ENCODE measurements at places on chromosomes 2 and 18. TPM values are rescaled to one million over a fixed set of nuclear protein-coding genes. Genes with fewer than 3 reads are reported as not detected.

Gene PPP1CB
- 244 TPM for total RNA-seq

Gene LRP1B
- total RNA-seq = not detected

Gene RUFY4
- not detected for total RNA-seq

Gene ATP5F1A
- 363 TPM for total RNA-seq

Gene IL1RL1
- total RNA-seq = 25.6 TPM

Gene ABCB11
- not detected for total RNA-seq

DNA sequence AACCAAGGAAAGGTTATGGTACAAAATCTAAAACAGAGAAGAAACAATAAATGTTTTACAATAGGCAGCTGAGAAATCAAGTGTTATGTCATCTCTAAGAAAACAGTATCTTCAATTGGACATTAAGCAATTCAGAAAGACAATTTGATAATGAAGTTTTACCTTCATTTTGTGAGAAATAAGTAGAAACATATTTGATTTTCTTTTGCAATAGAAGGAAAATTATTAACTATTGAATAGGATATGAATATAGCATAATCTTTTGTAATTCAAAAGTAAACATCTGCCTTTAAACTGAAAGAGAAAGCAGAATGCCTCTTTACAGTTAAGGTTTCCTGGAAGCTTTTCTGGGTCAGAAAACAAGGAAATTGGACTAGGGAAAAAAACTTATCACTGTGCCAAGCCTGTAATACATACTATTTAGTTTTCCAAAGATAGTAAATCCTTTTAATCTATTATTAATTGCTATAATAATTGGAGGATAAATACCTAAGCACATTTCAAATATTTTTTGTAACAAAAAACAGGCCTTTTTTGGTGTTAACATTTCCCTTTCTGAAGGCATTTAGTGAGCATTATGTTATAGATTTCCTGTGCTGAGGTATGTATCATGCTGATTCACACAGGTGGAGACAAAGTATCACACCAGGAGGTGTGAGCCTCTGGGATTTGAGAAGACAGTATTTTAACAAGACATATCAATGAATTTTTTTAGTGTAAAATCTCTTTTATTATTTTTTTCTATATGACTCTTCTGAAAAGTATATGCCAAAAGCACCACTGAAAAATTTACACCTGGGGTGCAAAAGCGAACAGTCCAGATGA is 947.0 kb upstream of the CDH2 start:
- no peak overlapping the region for H3K27ac ChIP-seq
- no peaks in the 10 kb centered on the region for H3K27me3 ChIP-seq
- H3K36me3 ChIP-seq = no peaks in the 10 kb centered on the region
- DNase-seq = peak; percentile 5

- H3K27ac ChIP-seq = no peak overlapping the region
- no peaks in the 10 kb centered on the region for H3K27me3 ChIP-seq
- H3K4me3 ChIP-seq = no peak overlapping the region
- DNase-seq = no peak
These were observed 40.6 kb downstream of the TRABD2A start for GRCh38 chr2:84840306-84840705.

DNA sequence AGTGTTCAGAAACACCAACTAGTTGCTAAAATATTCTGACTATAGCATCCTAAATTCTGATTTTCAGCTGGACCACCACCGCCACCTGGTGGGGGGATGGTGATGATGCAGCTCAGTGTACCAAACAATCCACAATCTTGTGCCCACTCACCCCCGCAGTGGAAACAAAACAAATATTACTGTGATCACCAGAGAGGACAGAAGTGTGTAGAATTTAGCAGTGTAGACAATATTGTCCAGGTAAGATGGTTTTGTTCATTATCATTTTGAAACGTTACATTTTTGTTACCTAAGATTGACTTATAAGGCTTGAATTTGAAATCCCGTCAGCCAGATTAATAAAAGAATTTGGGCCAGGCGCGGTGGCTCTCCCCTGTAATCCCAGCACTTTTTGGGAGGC is 31.7 kb upstream of the UBXN4 start:
- peaks cover 19% of the 10 kb centered on the region for H3K36me3 ChIP-seq
- DNase-seq = peak; percentile 62
- no peak overlapping the region for H3K4me3 ChIP-seq
- peak overlapping the region; percentile 3 for H3K27ac ChIP-seq

- DNase-seq = no peak
- no peak overlapping the region for H3K4me3 ChIP-seq
These were observed 88.2 kb downstream of the ASAP2 start for GRCh38 chr2:9294764-9295163.

- H3K27me3 ChIP-seq = no peaks in the 10 kb centered on the region
- no peak overlapping the region for H3K27ac ChIP-seq
- H3K4me1 ChIP-seq = peaks cover 36% of the 10 kb centered on the region
- H3K36me3 ChIP-seq = peaks cover 17% of the 10 kb centered on the region
These were observed 18.8 kb downstream of the YPEL5 start for GRCh38 chr2:30165617-30166016.

GRCh38 chr2:120494446-120494845 is 148.5 kb downstream of the INHBB start:
- no peaks in the 10 kb centered on the region for H3K4me1 ChIP-seq
- no peak overlapping the region for H3K27ac ChIP-seq
- no peaks in the 10 kb centered on the region for H3K27me3 ChIP-seq
- no peak overlapping the region for H3K4me3 ChIP-seq
- no peak for DNase-seq
- H3K36me3 ChIP-seq = no peaks in the 10 kb centered on the region

DNA sequence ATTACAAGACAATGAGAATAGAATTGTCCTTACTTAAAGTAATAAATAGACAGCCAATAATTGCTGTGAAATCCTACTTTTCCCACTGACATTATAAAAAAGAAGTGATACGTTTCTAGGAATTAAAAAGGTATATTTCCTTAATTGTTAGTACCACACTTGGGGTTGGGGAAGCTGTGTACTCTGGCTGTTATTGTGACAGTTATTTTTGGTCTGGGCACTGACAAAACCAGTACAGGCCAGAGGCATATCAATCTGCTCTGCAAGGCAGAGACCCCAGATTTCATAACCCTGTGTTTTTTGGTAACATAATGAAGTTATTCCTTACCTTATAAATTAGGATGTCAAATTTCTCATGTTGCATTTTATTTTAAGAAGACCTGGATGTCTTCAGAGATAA is 66.5 kb downstream of the RAB10 start:
- no peak for DNase-seq
- H3K4me1 ChIP-seq = peaks cover 7% of the 10 kb centered on the region
- H3K27ac ChIP-seq = no peak overlapping the region
- H3K36me3 ChIP-seq = peaks cover 74% of the 10 kb centered on the region

GRCh38 chr2:225667445-225667844 is 267.9 kb downstream of the NYAP2 start:
- DNase-seq = no peak
- no peak overlapping the region for H3K4me3 ChIP-seq
- peaks cover 5% of the 10 kb centered on the region for H3K4me1 ChIP-seq
- H3K27me3 ChIP-seq = no peaks in the 10 kb centered on the region

DNA sequence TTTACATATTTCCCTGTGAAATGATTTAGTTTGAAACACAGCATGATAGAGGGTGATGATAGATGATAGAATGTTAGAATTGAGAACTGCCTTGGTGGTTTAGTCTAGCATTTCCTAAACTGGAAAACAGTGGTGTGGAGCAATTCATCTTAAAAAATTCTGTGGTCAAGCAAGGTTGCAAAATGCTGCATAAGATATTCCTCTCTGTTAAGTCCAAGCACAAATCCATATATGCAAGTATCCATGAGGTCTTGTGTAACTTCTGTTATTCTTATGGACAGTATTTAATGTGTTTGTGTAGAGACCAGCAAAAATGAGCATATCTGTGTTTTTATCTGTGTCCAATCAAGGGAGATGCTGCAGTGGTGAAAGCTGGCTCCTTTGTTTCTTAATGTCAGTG is 30.0 kb downstream of the CPS1 start:
- no peaks in the 10 kb centered on the region for H3K4me1 ChIP-seq
- peak; percentile 21 for DNase-seq
- H3K27ac ChIP-seq = no peak overlapping the region
- H3K4me3 ChIP-seq = no peak overlapping the region
- H3K36me3 ChIP-seq = peaks cover 6% of the 10 kb centered on the region

GRCh38 chr2:71067567-71068217 is 756 bp upstream of the NAGK start:
- peak overlapping the region; percentile 93 for H3K27ac ChIP-seq
- H3K4me1 ChIP-seq = peaks cover 22% of the 10 kb centered on the region
- DNase-seq = no peak
- H3K4me3 ChIP-seq = peak overlapping the region; percentile 96
- peaks cover 17% of the 10 kb centered on the region for H3K36me3 ChIP-seq

DNA sequence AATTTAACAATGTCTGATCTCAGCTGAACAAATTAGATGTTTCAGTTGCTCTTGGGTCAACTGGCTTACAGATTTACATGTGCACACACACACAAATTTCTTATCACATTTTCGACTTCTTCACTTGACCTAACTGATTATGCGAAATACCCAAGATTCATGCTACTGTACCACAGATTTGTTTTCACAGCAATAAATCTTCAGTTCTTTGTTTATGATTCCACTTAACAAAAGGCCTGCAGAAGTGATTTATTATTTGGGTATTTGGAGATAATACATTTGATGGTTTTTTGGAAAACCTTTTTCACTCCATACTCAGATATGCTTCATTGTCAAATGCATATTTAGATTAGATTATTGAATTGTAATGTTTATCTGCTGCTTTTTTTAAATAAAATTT is 129.0 kb downstream of the GALNT1 start:
- H3K27ac ChIP-seq = no peak overlapping the region
- no peaks in the 10 kb centered on the region for H3K4me1 ChIP-seq
- peaks cover 33% of the 10 kb centered on the region for H3K36me3 ChIP-seq
- no peaks in the 10 kb centered on the region for H3K27me3 ChIP-seq

DNA sequence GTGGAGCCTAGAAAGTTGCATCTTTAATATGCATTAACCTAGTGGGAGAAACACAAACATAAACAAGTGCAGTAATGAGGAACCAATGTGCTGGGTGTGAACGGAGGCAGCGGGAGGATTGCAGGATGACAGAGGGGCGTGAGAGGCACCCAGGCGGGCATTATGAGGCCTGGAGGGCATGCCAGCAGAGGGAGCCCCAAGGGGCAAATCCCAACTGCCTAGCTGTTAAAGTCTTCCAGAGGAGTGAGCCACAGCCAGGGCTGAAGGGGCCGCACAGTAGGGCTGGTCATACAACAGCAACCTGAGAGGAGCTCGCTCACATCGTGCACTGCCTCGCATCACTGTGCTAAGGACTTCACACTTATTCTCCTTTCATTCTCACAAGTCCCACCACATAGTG is 13.3 kb upstream of the PRELID3A start:
- no peak overlapping the region for H3K4me3 ChIP-seq
- peak; percentile 31 for DNase-seq
- no peaks in the 10 kb centered on the region for H3K27me3 ChIP-seq
- H3K4me1 ChIP-seq = no peaks in the 10 kb centered on the region
- no peak overlapping the region for H3K27ac ChIP-seq

- DNase-seq = peak; percentile 2
- H3K4me3 ChIP-seq = no peak overlapping the region
- H3K27me3 ChIP-seq = no peaks in the 10 kb centered on the region
- H3K27ac ChIP-seq = no peak overlapping the region
- H3K36me3 ChIP-seq = no peaks in the 10 kb centered on the region
These were observed 35.2 kb upstream of the NAPG start for GRCh38 chr18:10490401-10491165.

- H3K4me3 ChIP-seq = no peak overlapping the region
- H3K27ac ChIP-seq = no peak overlapping the region
- peaks cover 10% of the 10 kb centered on the region for H3K27me3 ChIP-seq
- no peaks in the 10 kb centered on the region for H3K36me3 ChIP-seq
- no peak for DNase-seq
These were observed 173.1 kb upstream of the RAB6C start for GRCh38 chr2:129806317-129806716.

DNA sequence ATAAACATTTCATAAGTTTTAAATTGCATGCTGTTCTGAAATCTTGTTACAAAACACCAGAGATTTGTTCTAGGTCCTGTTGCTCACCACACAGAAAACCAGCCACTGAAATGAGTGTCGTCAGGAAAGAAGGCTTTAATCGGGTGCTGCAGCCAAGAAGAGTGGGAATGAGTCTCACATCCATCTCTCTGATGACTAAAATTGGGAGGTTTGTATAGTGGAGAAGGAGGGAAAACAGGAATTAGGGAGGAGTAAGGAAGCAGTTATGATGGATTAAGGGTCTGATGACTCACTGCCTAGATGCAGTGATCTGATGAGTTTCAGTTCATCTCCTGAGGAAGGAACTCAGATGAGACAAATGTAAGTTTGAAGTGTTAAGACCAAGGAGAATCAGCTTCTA is 42.1 kb upstream of the GPR39 start:
- H3K4me1 ChIP-seq = no peaks in the 10 kb centered on the region
- H3K27ac ChIP-seq = no peak overlapping the region
- DNase-seq = no peak

GRCh38 chr18:13726972-13727331 is 479 bp downstream of the RNMT start:
- no peaks in the 10 kb centered on the region for H3K27me3 ChIP-seq
- no peak for DNase-seq
- peaks cover 29% of the 10 kb centered on the region for H3K4me1 ChIP-seq
- H3K4me3 ChIP-seq = peak overlapping the region; percentile 89

DNA sequence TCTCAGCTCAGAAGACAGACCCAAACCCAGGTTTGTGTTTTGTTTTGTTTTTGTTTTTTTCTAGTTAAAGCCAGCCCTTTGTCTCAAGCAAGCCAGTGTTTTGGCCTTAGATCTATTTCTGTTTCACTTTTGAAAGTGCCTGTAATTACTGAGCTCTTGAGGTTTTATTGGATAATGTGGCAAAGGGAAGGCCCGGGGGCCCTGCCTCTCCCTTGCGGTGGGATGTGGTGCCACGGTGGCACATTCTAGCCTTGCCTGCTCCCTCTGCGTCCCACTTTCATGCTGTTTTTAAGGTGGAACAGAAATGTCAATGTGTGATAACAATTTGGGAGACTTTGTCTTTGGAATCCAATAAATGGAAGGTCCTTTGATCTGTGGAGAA is 2.5 kb downstream of the HPCAL1 start:
- H3K4me3 ChIP-seq = peak overlapping the region; percentile 98
- no peak for DNase-seq
- H3K27ac ChIP-seq = no peak overlapping the region
- peaks cover 5% of the 10 kb centered on the region for H3K36me3 ChIP-seq

- H3K27ac ChIP-seq = peak overlapping the region; percentile 65
- H3K27me3 ChIP-seq = no peaks in the 10 kb centered on the region
- no peak for DNase-seq
- peaks cover 12% of the 10 kb centered on the region for H3K36me3 ChIP-seq
- H3K4me3 ChIP-seq = no peak overlapping the region
These were observed 69.6 kb downstream of the ACVR1 start for GRCh38 chr2:157806426-157807077.

- DNase-seq = no peak
- H3K27ac ChIP-seq = no peak overlapping the region
- no peaks in the 10 kb centered on the region for H3K27me3 ChIP-seq
- peaks cover 22% of the 10 kb centered on the region for H3K4me1 ChIP-seq
- no peaks in the 10 kb centered on the region for H3K36me3 ChIP-seq
These were observed 259.2 kb upstream of the SLC14A2 start for GRCh38 chr18:45355944-45356520.

GRCh38 chr2:239274391-239275043 is 126.3 kb downstream of the HDAC4 start:
- peak; percentile 85 for DNase-seq
- H3K36me3 ChIP-seq = peaks cover 6% of the 10 kb centered on the region
- H3K27ac ChIP-seq = peak overlapping the region; percentile 87
- H3K4me1 ChIP-seq = peaks cover 45% of the 10 kb centered on the region
- no peaks in the 10 kb centered on the region for H3K27me3 ChIP-seq

GRCh38 chr2:234308813-234309195 is 188.1 kb downstream of the ARL4C start:
- H3K36me3 ChIP-seq = no peaks in the 10 kb centered on the region
- H3K27ac ChIP-seq = no peak overlapping the region
- no peak for DNase-seq
- peaks cover 24% of the 10 kb centered on the region for H3K4me1 ChIP-seq

All from MCF 10A (cell line).